ENCODE measurements at places on chromosomes 5 and 9.

- peak; percentile 86 for DNase-seq
These were observed at the start of gene MRPS2 for GRCh38 chr9:135500525-135501260. Gene MRPS2 (plus strand): TSS chr9:135500682. CDS start chr9:135500711, 29 bp downstream.

DNA sequence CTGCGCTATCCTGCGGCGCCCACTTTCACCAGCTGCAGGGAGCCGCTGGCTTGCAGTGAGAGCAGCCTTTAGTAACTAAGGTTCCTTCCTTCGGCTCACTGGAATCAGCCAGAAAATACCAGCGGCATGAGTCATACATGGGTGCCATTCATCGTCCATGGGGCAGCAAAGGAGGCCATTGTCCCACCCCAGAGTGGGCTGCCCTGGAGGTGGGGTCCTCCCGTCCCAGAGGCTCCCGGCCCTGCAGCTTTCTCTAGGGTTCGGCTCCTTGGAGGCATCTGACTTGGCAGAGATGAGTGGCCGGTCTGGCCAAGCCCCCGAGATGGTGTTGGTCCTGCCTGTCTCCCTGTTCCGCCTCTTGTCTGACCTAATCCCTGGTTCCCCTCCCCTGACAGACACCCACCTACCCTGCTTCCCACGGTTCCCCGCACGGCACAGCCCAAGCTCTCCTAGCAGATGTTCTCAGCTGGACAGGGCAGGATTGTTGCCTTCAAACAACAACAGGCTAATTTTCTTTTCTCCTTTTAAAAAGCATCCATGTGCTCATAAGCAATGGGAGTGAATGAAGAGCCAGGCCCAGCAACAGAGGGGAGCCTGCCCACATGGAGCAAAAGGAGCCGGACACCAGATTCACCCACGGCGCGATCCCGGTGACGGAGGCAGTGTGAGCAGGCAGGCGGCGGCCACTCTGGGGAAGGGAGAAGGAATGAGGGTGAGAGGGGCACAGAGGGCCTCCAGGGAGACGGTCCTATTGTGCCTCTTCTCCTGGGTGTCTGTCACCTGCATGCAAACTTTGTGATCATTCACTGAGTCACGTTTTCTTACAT, 97.0 kb upstream of the COL5A1 start:
- DNase-seq = no peak

DNA sequence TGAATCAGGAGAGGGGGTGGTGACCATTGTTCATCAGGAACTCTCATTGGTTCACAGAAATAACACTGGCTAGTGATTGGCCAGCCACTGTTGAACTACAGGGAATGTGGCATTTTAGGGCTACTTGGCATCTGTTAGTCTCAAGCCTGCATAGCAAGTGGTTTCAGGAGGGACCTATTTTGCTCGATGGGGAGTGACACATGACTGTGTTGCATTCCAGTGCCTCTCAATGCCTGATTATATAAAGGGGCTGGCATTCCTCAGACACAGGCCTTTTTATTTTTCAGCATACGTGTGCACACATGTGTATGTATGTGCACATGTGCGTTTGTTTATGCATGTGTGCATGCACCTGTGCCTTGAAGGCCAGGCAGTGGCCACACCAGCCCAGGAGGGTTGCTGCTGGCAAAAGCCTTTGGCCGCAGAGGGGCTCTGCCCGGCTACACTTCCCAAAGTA, 23.2 kb downstream of the FGD3 start:
- peak; percentile 77 for DNase-seq

GRCh38 chr9:93132287-93132927, 1.6 kb downstream of the NINJ1 start:
- DNase-seq = peak; percentile 23

DNA sequence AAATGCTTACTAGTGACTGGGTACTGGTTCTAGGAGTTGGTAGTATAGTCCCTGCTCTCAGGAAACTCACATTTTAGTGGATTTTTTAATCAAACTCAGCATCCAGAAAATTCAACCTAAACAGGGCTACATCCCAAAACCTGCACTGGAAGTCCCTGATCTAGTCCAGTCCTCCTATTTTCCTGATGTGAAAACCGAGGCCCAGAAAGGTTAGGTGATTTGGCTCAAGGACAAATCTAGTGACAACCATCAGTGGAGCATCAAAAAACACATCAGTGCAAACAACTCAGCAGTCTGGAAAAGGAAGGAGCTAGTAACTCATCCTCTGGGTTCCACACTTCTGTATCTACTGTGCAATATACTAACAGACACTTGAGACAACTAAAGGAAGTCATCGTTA, 38.2 kb downstream of the SERINC5 start:
- no peak for DNase-seq

DNA sequence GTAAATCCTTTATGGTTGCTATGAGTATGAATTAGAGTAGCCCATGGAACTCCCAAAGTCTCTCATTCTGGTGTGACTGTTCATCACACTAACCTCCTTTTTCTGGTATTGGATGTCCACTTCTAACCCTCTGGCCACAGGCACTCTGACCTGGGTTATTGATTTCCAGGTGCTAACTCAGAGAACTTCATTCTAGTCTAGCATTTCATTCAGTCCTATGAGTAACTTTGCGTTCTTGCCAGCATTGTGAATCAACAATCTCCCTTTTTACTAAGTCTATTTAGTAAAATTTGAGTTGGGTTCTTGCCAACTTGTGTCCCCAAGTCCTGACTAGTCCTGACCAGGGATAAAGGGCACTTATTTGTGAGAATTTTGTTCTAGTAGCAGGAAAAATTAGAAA, 103.5 kb downstream of the SNX18 start:
- DNase-seq = peak; percentile 47

- no peak for DNase-seq
These were observed 957 bp upstream of the HBEGF start for GRCh38 chr5:140347360-140347759.

- DNase-seq = no peak
These were observed 12.9 kb downstream of the ZNF618 start for GRCh38 chr9:113888976-113889375.

DNA sequence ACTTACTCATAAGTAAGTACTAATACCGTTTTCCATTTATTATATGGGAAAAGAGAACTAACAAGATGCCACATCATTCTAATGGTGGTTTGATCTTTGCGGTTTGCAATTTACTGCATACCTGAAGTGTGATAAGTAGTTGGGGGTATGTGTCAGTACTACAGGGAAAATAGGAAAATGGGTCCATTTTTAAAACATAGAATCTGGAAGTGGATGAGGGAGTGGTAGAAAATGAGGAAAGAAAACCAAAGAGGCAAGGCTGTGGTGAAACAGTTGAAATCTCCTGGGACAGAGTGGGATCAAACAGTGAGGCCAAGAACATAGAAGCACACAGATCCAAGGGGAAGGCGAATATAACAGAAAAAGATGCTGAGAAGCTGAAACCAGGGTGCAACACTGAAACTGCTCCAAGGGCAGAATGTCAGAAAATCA, 6.7 kb downstream of the ADAMTSL1 start:
- no peak for DNase-seq

DNA sequence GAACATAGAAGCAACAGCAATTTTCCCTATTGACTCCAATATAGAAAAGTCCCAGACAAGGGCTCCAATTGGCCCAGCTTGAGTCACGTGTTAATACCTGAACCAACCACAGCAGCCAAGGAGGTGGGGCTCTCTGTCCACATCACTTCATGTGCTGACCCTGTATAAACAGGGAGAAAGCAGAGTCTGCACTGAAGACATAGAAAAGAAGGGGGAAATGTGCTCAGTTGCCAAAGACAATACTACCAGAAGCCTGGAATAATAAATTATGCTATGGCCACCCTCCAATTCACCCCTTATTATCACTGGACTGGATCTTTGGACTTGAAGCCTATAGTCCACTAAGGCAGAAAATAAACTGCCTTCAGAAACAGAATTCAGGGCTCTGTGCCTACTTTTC, 275.4 kb downstream of the EPB41L4A start:
- no peak for DNase-seq

GRCh38 chr5:55437859-55438206, 96.9 kb downstream of the PLPP1 start:
- DNase-seq = no peak

- peak; percentile 23 for DNase-seq
These were observed 235.3 kb downstream of the PRDM9 start for GRCh38 chr5:23742701-23743100.

DNA sequence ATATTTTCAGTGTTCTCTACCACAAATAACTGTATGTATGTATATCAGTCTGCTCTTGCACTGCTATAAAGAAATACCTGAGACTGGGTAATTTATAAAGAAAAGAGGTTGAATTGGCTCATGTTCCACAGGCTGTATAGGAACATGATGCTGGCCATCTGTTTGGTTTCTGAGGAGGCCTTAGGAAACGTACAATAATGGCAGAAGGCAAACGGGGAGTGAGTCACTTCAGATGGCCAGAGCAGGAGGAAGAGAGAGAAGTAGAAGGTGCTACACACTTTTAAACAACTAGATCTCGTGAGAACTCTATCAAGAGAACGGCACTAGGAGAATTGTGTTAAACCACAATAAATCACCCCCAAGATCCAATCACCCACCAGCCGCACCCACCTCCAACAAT, 121.7 kb downstream of the ADAMTS6 start:
- no peak for DNase-seq

GRCh38 chr5:53392073-53392472, 88.4 kb upstream of the FST start:
- DNase-seq = no peak

DNA sequence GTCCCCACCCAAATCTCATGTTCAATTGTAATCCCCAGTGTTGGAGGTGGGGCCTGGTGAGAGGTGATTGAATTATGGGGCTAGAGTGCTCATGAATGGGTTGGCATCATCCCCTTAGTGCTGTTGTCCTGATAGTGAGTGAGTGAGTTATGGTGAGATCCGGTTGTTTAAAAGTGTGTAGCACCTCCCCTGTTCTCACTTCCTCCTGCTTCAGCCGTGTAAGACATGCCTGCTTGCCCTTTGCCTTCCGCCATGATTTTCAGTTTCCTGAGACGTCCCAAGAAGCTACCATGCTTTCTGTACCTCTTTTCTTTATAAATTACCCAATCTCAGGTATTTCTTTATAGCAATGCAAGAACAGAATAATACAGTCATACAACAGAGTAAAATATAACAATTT, 742 bp upstream of the LECT2 start:
- no peak for DNase-seq

- DNase-seq = no peak
These were observed 7.0 kb downstream of the SCAMP1 start for GRCh38 chr5:78367318-78367991.

DNA sequence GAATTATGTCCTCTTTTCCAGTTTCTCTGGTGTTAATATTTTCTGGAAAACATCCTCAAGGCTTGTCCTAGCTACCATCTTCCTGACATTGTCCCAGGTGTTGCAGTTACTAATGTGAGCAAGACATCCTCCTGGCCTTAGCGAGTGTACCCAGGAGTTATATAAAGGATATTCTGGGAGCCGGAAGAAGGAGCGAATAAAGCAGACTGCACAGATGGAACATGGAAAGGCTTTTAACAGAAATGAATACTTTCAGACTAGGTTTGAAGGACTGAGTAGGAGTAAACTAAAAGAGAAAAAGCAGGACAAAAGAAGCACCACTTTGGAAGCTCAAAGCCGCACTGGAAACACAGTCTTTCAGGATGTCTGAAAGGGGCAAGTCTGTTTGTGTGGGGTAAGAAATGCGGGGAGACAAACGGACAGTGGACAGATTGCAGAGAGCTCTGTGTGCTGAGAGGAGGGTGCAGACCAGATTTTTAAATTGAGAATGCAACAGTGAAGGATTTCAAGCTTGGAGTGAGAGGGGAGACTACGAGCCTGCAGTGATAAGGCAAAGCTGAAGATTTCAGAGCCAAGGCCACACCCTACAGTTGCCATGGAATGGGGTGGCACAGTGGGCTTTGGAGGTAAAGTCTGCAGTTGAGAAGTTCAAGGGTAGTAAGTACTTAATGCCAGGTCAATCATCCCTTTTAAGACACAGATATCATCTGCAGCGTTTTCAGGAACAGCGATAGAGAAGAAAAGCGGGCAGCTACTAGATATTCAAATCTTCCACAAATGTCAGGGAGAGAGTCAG, 94.1 kb upstream of the TAF11L2 start:
- DNase-seq = no peak

DNA sequence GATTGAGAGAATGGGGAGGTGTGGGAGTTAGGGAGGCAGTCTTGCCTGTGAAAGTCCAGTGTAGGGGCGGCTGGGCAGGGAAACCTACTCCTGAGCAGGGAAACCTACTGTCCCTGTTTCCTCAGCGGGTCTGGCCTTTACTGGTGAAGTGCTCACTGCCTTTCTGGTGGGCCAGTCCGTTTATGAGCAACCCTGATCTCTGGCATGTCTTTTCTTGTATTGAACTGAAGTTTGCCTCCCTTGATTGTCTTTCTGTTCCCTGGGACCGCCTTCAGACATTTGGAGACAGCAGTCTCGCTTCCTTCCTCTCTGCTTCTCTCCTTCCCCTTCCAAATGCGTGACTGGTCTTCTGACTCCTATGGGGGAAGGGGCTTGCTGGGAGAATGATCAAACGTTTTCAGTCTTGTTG, 2.9 kb downstream of the SNX18 start:
- DNase-seq = peak; percentile 63

DNA sequence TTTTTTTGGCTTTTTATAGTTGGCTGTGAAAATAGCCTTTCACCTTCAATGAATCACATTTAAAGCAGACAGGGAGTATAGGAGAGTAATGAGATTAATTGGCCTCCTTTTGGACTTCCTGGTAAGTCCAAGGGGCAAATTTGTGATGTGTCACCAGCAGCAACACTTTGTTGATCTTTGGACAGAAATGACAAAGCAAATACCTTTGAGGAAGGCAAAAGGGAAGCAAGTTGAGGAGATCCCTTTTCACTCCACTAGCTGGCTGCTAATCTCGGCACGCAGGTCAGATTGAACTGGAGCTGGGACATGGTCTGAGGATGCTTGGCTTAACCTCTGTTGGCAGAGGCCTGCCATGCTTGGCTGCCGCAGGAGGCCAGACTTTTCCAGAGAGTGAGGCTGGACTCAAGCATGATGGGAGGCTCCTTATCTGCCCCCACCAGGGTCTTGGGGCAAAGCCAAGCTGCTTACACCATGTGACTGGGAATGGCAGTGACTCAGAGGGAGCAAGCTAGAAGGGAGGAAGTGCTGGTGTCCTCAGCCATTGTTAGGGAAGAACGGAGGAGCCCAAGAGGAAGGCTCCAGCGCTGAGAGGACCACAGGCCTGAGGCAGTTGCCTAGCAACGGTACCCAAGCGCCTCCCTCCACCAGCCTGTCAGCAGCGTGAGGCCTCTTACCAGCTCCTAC, 174.5 kb upstream of the MAP1B start:
- DNase-seq = peak; percentile 56

GRCh38 chr5:51433052-51433710, 49.9 kb downstream of the ISL1 start:
- DNase-seq = peak; percentile 23
